ENCODE measurements at places on chromosomes 6 and 20.

DNA sequence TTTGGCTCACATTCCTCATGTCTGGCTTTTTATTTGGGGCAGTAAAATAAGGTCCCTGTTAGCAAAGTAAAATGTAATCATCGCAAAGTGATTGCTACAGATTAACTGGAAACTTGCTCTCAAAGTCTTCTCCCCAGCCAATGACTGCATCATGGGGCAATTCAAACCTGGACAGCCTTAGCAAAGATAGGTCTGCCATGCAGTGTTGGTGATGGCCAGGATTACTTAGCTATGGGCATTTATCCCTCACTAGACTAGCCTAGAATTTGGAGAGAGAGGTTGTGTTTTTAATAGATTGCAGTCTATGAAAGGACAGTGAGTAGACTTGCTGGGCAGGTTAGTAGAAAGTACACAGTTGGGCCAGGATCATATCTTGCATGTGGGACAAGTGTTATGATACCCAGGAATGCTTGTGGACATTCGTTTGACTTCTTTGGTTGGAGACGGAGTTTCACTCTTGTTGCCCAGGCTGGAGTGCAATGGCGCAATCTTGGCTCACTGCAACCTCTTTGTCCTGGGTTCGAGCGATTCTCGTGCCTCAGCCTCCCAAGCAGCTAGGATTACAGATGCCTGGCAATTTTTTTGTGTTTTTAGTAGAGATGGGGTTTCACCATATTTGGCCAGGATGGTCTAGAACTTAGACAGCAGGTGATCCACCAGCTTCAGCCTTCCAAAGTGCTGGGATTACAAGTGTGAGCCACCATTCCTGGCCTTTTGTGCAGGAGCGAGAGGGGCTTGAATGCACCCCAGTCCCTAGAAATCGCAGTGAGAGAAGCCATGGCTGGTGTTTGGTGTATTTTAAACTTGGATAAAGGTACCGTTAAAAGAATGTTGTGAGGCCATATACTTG is 3.4 kb downstream of the RPS12 start:
- no peak for DNase-seq

GRCh38 chr6:159676890-159677505 is 16.0 kb downstream of the SOD2 start:
- DNase-seq = no peak

- no peak for DNase-seq
Measured at GRCh38 chr6:90500458-90500857, 86.4 kb downstream of the MAP3K7 start.

DNA sequence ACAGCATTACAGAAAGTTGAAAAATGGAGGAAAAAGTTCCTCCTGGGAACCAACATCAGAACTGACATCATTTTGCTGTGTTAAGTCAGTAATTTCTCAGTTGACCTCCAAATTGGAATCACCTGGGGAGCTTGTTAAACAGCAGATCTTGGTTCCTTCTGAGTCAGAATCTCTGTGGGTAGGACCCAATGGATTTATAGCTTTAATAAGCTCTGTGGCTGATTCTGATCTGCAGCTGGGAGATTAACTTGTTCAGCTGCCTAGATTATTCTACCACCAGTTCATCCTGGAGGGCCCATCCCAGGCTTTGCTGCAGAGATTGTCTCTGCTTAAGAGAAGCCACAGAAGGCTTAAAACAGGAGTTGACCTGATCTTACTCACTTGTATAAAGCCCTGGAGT is 90.7 kb upstream of the POPDC3 start:
- no peak for DNase-seq

DNA sequence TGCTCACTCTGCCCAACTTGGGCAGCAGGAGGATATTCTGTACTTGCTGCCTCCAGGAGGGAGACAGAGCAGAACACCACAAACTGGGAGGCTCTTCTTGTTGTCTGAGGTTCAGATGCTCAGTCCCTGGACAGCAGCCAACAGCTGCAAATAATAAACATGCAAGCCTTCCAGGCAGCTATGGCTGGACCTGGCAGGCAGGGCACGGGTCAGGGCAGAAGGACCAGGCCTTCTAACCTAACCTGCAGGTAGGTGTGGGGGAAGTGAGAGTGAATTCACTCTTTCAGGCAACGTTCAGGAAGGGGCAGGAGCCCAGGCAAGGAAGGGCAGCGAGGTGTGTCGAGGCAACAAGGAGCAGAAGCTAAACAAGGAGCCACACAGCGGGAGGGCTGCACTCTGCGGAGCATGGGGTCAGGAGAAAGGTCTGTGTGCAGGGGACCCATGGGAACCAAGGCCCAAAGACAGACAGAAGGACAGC is 31.5 kb downstream of the NINL start:
- no peak for DNase-seq
